ENCODE measurements at places on chromosomes 1 and 21. TPM values are rescaled to one million over a fixed set of nuclear protein-coding genes. Genes with fewer than 3 reads are reported as not detected.

Gene FAM3B
- total RNA-seq = 22.2 TPM

Gene PDE4B
- 43.1 TPM for total RNA-seq

Gene STIL
- 13.0 TPM for total RNA-seq

Gene FBXO28
- 54.4 TPM for total RNA-seq

Gene BMP8A
- total RNA-seq = 0.95 TPM

Gene KCNA2
- total RNA-seq = 1.7 TPM

Gene CFAP74
- 0.11 TPM for total RNA-seq

Gene ACTA1
- 51.9 TPM for total RNA-seq

Gene CDA
- total RNA-seq = 0.53 TPM

Gene TRIM46
- total RNA-seq = 0.85 TPM

Gene DDR2
- 101 TPM for total RNA-seq

Gene MCOLN3
- total RNA-seq = 3.0 TPM

Gene C1orf116
- 6.2 TPM for total RNA-seq

Gene TFF3
- total RNA-seq = 6.8 TPM

Gene HUNK
- total RNA-seq = 7.3 TPM

Gene SPRR3
- 10.0 TPM for total RNA-seq

Gene DMBX1
- not detected for total RNA-seq

Gene PODN
- total RNA-seq = 17.1 TPM

Gene SRGAP2C
- total RNA-seq = 26.8 TPM

Gene SPATA17
- 4.7 TPM for total RNA-seq

Gene S100A5
- total RNA-seq = not detected

Gene ACTN2
- 14.2 TPM for total RNA-seq

Gene MFAP2
- total RNA-seq = 33.3 TPM

Gene MAP1LC3C
- 1.9 TPM for total RNA-seq

Gene SPATA46
- total RNA-seq = not detected

Gene MTARC1
- 12.2 TPM for total RNA-seq

Gene MAP3K21
- total RNA-seq = 2.6 TPM

Gene PDPN
- 19.1 TPM for total RNA-seq

Gene OR14K1
- total RNA-seq = not detected

Gene FABP3
- total RNA-seq = 42.1 TPM

Gene ANKRD34A
- 0.21 TPM for total RNA-seq

Gene SEC16B
- total RNA-seq = 8.6 TPM

Gene ACKR1
- total RNA-seq = 7.1 TPM

Gene VPS13D
- 59.4 TPM for total RNA-seq

Gene SON
- 394 TPM for total RNA-seq

Gene PNRC2
- 156 TPM for total RNA-seq

Gene FCRL3
- total RNA-seq = 0.05 TPM
